ENCODE measurements at places on chromosomes 12 and 14. TPM values are rescaled to one million over a fixed set of nuclear protein-coding genes. Genes with fewer than 3 reads are reported as not detected.

The PLEKHD1 gene
- total RNA-seq: not detected

The EPS8 gene
- 12.1 TPM for total RNA-seq

The MBD6 gene
- 85.6 TPM for total RNA-seq

The SSTR1 gene
- 1.4 TPM for total RNA-seq

The CDH24 gene
- 20.2 TPM for total RNA-seq

The LTBR gene
- total RNA-seq: 102 TPM

The VRTN gene
- not detected for total RNA-seq

The SIX1 gene
- 0.55 TPM for total RNA-seq

The DBX2 gene
- not detected for total RNA-seq

The DDHD1 gene
- total RNA-seq: 12.4 TPM

The SLC35F4 gene
- total RNA-seq: not detected

The ACVR1B gene
- 33.7 TPM for total RNA-seq

The YARS2 gene
- 28.4 TPM for total RNA-seq

The SOCS2 gene
- total RNA-seq: 4.1 TPM

The OR4L1 gene
- total RNA-seq: not detected

The CDC42BPB gene
- total RNA-seq: 131 TPM

The ERP29 gene
- 116 TPM for total RNA-seq

The ARHGEF25 gene
- 7.4 TPM for total RNA-seq

The AMDHD1 gene
- total RNA-seq: not detected
